ENCODE measurements at places on chromosomes 11 and 22.

- H3K4me3 ChIP-seq: no peak overlapping the region
- H3K27ac ChIP-seq: no peak overlapping the region
- H3K4me1 ChIP-seq: peaks cover 8% of the 10 kb centered on the region
- no peak for DNase-seq
- no peaks in the 10 kb centered on the region for H3K36me3 ChIP-seq
- H3K27me3 ChIP-seq: no peaks in the 10 kb centered on the region
Measured at GRCh38 chr22:27845644-27846043, 44.1 kb upstream of the MN1 start.

GRCh38 chr22:47147572-47147971 is 385.1 kb downstream of the TBC1D22A start:
- H3K36me3 ChIP-seq: no peaks in the 10 kb centered on the region
- H3K27ac ChIP-seq: no peak overlapping the region
- DNase-seq: no peak
- no peaks in the 10 kb centered on the region for H3K27me3 ChIP-seq
- peaks cover 41% of the 10 kb centered on the region for H3K4me1 ChIP-seq

- H3K4me3 ChIP-seq: no peak overlapping the region
- H3K4me1 ChIP-seq: peaks cover 15% of the 10 kb centered on the region
- H3K27ac ChIP-seq: no peak overlapping the region
- DNase-seq: no peak
- no peaks in the 10 kb centered on the region for H3K27me3 ChIP-seq
Measured at GRCh38 chr11:86052693-86053641, 15.9 kb downstream of the PICALM start.

- peaks cover 12% of the 10 kb centered on the region for H3K4me1 ChIP-seq
- no peaks in the 10 kb centered on the region for H3K27me3 ChIP-seq
- H3K36me3 ChIP-seq: peaks cover 54% of the 10 kb centered on the region
- no peak overlapping the region for H3K4me3 ChIP-seq
- H3K27ac ChIP-seq: no peak overlapping the region
Measured at GRCh38 chr22:19081351-19081750, 40.9 kb downstream of the DGCR2 start.

DNA sequence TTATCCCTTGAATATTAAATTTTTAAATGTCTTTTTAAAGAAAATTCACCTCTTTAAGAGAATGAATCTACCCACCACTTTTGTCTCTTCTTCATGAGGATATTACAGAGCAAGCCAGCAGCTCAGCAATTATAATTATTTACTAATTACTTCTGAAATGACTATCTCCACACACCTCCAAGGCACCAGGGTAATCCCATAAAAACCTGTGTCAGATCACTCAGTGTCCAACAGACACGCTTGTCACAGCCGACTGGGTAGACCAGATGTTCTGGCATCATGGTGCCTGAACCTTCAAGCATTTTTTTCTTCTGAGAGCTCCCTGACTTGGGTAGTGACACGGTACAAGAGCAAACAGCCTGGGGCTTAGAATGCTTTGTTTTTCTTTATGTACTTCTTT is 61.4 kb downstream of the EFCAB6 start:
- DNase-seq: no peak
- H3K27ac ChIP-seq: no peak overlapping the region
- no peaks in the 10 kb centered on the region for H3K36me3 ChIP-seq
- H3K4me1 ChIP-seq: no peaks in the 10 kb centered on the region
- H3K4me3 ChIP-seq: no peak overlapping the region
- H3K27me3 ChIP-seq: no peaks in the 10 kb centered on the region

DNA sequence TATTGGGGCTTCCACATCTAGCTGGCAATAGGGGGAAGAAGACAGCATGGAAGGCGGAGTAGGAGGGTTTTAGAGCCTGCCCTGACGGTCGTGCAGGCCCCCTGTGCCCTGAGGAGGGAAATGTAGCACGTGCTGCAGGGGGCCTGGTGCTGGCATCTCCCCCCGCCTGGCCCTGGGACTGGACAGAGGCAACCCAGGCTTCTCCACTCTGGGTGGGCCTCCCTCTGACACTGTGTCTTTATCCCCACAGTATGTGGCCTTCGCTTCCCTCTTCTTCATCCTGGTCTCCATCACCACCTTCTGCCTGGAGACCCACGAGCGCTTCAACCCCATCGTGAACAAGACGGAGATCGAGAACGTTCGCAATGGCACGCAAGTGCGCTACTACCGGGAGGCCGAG is 36.8 kb downstream of the KCNC1 start:
- H3K4me3 ChIP-seq: no peak overlapping the region
- H3K27ac ChIP-seq: no peak overlapping the region
- no peaks in the 10 kb centered on the region for H3K4me1 ChIP-seq
- no peaks in the 10 kb centered on the region for H3K36me3 ChIP-seq

GRCh38 chr11:8099291-8099899 is 18.4 kb downstream of the TUB start:
- H3K36me3 ChIP-seq: peaks cover 55% of the 10 kb centered on the region
- no peaks in the 10 kb centered on the region for H3K27me3 ChIP-seq
- peaks cover 10% of the 10 kb centered on the region for H3K4me1 ChIP-seq
- H3K4me3 ChIP-seq: no peak overlapping the region

- no peaks in the 10 kb centered on the region for H3K27me3 ChIP-seq
- H3K36me3 ChIP-seq: no peaks in the 10 kb centered on the region
- no peak for DNase-seq
- no peaks in the 10 kb centered on the region for H3K4me1 ChIP-seq
- no peak overlapping the region for H3K27ac ChIP-seq
Measured at GRCh38 chr11:84788220-84788619, 838.9 kb downstream of the DLG2 start.

DNA sequence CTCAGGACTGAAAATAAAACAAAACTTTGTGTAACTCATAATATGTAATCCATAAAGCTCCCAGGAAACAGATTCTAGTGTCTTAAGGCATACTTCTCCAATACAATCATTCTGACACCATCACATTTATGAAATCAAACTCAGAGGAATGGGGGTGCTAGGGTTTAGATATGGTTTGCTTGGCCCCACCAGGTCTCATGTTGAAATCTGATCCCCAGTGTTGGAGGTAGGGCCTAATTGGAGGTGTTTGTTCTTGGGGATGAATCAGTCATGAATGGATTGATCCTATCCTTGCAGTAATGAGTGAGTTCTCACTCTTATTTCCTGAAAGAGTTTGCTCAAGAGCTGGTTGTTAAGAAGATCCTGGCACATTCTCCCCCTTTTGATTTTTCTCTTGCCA is 380.9 kb downstream of the ETS1 start:
- H3K4me1 ChIP-seq: peaks cover 27% of the 10 kb centered on the region
- no peak overlapping the region for H3K4me3 ChIP-seq
- H3K27me3 ChIP-seq: no peaks in the 10 kb centered on the region
- no peaks in the 10 kb centered on the region for H3K36me3 ChIP-seq
- no peak for DNase-seq
- H3K27ac ChIP-seq: no peak overlapping the region

- no peaks in the 10 kb centered on the region for H3K36me3 ChIP-seq
- H3K27me3 ChIP-seq: no peaks in the 10 kb centered on the region
- no peaks in the 10 kb centered on the region for H3K4me1 ChIP-seq
- H3K4me3 ChIP-seq: no peak overlapping the region
- no peak for DNase-seq
Measured at GRCh38 chr11:44424841-44425240, 114.9 kb upstream of the ALX4 start.

DNA sequence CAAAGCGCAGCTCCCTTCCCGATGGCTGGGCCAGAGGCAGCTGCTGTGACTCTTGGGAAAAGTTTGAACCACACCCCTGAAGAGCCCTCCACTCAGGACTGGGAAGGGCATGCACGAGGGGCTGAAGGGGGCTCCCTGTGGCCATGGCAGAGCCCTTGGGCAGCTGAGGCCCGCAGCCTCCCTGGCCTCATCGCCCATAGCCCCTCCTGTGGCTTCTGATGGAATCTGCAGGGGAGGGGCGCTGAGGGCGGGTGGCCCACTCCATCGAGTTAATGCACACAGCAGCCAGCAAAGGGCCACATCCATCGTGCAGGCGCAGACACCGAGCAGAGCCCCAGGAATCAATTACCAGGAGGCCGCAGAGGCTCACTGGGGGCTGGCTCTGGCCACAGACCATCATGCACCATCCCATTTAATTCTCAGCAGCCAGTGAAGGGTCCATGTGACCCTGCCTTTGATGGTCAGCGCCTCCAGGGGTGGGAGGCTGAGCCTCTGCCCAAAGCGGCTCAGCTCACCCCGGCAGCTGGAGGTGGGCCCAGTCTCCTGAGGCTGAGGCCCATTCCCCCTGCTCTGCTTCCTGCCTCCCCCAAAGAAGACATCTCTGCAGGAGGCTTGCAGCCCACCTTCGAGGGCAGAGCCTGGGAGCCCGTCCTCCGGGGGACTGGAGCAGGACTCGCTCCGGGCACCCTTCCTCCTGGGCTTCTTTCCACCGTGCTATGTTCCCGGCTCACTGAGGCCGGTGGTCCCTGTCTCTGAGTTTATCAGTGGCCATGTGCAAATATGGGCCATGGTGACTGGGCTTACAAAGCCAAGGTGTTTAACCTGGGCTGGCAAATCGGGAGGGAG is 1410.2 kb downstream of the BRD1 start:
- H3K27ac ChIP-seq: no peak overlapping the region
- no peaks in the 10 kb centered on the region for H3K27me3 ChIP-seq
- no peak overlapping the region for H3K4me3 ChIP-seq
- DNase-seq: no peak
- H3K36me3 ChIP-seq: no peaks in the 10 kb centered on the region
- no peaks in the 10 kb centered on the region for H3K4me1 ChIP-seq

GRCh38 chr22:19799322-19800190 is 39.0 kb downstream of the TBX1 start:
- no peaks in the 10 kb centered on the region for H3K4me1 ChIP-seq
- DNase-seq: no peak
- H3K27ac ChIP-seq: no peak overlapping the region
- H3K36me3 ChIP-seq: no peaks in the 10 kb centered on the region

DNA sequence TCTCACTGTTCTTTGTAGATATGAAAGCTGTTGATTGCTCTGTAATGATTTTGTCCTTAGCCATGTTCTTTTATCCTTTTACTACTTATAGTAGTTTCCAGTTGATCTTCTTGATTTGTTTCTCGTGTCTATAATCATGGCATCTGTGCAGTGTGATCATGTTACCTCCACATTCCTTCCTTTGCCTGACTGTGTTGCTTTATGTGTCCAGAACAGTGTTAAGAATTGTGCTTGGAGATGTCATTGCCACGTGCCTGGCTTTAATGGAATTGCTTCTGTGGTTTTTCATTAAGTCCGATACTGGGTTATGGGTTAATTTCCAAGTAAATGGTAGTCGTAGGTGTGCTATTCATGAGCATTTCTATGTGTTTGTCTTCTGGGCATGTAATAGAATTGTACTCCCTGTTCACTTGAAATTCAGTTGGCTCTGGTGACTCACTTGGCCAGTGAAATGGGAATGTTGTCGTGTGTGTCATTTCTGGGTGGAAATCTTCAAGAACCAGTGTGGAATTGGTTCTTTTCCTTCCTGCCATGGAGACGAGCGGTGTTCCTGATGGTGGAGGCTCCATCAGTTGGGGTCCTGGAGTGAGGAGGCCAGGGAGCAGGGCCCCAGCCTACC is 6.8 kb downstream of the GTSE1 start:
- H3K27me3 ChIP-seq: no peaks in the 10 kb centered on the region
- no peak overlapping the region for H3K27ac ChIP-seq
- H3K4me3 ChIP-seq: no peak overlapping the region
- H3K4me1 ChIP-seq: no peaks in the 10 kb centered on the region
- H3K36me3 ChIP-seq: no peaks in the 10 kb centered on the region
